ENCODE measurements at places on chromosomes 12 and 14. TPM values are rescaled to one million over a fixed set of nuclear protein-coding genes. Genes with fewer than 3 reads are reported as not detected.

FLVCR2 gene
- 13.7 TPM for polyA plus RNA-seq

CLEC2D gene
- 5.1 TPM for polyA plus RNA-seq

TAS2R9 gene
- not detected for polyA plus RNA-seq

ALX1 gene
- polyA plus RNA-seq, result 0.68 TPM

RAD9B gene
- polyA plus RNA-seq, result 2.2 TPM

ETFBKMT gene
- polyA plus RNA-seq, result 3.0 TPM

OR4E1 gene
- not detected for polyA plus RNA-seq

CCDC196 gene
- polyA plus RNA-seq, result not detected

RND1 gene
- polyA plus RNA-seq, result 0.67 TPM

ZBTB42 gene
- 5.2 TPM for polyA plus RNA-seq

CTSG gene
- 2.6 TPM for polyA plus RNA-seq

TAPBPL gene
- 10.2 TPM for polyA plus RNA-seq

BEGAIN gene
- polyA plus RNA-seq, result 7.2 TPM

SERPINA9 gene
- not detected for polyA plus RNA-seq

C12orf50 gene
- 0.12 TPM for polyA plus RNA-seq

GRCh38 chr12:6069437-6070093 lies 54.9 kb downstream of the VWF start:
- no peak for DNase-seq

DNA sequence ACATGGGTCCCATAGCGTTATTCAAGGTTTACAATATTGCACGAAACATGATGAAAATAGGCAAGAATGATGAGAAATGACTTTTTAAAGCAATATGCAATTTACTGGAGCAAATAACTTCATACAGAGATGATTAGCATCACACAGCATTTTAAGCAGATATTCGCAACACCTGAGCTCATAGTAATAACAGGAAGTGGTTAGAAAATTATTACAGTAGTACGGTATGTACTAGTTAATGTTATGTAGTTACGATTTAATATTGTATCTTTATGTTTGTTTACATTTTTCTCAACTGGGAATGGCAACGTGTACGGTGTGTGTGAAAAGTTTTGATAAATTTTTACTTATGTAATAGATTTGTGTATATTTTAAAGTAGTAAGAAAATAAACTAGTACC lies 102.6 kb downstream of the OSBPL8 start:
- no peak for DNase-seq

DNA sequence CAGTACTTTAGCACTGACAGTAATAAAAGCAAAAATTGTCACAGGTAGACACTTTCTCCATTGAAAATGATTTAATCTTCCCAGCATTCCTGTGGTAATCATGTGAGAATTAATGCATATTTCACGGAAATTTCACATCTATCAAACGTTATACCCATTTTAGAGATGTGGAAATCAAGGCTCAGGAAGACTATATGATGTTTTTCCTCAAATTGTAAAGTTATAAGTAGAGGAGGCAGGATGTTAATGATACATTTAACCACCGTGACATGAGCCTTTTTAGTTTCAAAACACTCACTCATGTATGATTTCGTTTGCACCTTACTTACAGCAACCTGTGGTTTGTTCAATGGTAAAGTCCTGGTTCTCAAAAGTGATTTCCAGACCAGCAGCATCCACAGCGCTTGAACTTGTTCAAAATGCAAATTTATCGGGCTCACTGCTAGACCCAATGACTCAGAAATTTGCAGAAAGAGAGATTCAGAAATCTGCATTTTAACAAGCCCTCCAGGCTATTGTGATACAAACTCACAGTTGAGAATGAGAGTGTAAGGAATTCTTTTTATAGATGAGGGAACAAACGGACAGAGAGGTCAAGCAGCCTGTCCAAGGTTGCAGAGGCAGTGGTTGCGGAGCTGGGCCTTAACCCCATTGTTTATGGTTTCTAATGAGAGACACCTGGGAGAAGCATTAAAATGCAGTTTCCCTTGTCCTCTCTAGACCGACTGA lies 654.8 kb upstream of the TBX3 start:
- no peak for DNase-seq

DNA sequence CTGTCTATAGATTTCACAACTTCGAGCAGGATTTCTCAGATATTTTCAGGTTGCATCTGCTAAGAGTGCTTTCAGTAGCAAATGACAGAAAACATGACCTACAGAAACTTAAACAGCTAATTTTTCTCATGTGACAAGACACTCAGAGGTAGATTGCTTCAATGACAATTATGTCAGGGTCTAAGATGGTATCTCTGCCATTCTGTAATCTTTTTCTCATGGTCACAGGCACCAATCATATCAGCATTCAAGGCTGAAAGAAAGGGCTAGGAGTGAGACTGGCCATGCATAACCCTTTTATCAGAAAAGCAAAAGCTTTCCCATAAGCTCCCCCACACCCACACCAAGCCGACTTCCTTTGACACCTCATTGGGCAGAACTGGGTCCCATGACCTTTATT lies 450.5 kb upstream of the FAR2 start:
- no peak for DNase-seq

DNA sequence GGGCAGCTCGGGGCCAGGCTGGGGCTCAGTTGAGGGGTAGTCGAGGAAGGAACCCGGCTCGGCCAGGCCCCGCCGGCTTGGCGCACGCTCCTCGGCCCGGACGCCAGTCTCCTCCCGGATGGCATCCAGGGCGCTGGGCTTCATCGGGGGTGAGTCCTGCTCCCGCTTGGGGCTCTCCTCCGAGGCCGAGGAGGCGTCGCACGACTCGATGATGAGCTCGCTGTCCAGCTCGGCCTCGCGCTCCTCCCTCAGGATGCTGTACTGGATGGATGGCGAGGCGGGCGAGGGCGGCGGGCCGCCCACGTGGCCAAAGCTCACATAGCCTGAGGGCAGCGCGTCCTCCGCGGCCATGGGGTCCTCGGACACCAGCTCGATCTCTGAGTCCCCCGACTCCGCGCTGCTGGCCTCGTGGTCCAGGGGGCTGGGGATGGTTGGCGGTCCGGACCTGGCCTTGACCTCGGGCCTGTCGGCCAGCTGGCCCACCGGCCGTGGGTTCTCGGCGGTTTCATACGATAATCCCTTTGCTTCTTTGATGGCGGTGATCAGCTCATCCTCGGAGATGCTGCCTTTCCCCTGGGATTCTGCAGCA lies 143.4 kb downstream of the RTN1 start:
- DNase-seq, result no peak

GRCh38 chr12:109162551-109162950 lies 46.2 kb downstream of the ACACB start:
- DNase-seq, result no peak

DNA sequence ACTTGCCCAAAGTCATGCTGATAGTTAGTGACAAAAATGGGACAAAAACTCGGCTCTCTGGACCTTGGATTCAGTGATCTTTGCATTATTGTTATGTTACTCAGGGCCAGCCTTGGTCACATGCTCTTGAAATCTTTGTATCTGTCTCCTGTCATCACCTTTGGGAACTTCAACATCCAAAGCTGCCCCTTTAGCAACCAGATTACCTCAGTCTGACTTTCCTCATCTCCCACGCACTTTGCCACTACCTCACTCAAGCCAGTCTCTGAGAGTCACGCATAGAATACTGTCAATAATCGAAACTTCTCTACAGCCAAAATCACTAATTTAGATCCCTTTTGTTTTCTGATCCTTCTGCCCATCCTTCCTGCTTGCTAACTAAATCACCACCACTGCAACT lies 90.8 kb upstream of the DAAM1 start:
- no peak for DNase-seq

DNA sequence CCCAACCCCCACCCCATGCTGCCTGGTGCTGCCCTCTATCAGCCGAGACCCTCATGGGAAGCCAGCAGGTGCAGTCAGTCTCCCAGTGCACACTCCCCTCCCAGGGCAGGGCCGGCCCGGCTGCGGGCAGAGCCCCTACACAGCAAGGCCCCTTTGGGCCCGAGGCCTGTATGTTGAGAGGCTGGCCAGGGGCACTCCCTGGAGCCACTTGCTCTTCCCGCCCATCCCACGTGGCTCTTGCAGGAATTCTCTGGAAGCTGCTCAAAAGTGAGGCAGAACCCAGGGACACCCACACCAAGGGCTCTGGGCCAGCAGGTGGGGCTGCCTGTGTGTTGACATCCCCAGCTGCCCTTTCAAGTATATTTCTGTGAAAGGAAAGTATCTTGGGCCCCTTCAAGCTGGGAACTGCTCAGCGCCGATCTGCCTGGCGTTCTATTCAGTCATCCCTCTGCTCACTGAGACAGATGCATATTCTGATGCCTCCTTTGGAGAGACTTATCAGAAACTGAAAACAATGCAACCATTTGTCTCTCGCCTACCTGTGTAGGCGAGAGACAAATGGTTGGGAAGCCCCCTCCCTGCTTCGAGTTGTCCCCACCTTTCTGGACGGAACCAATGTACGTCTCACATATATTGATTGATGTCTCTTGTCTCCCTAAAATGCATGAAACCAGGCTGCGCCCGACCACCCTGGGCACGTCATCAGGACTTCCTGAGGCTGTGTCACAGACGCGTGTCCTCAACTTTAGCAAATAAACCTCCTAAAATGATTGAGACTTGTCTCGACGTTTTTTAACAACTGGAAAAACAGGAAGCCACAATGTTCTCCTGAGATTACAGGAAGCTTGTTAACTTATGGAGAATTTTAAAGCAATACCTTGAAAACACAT lies 6.0 kb downstream of the GPR132 start:
- DNase-seq, result peak; percentile 64

- DNase-seq, result peak; percentile 14
Measured at GRCh38 chr12:66717036-66717673, 38.3 kb upstream of the GRIP1 start.

DNA sequence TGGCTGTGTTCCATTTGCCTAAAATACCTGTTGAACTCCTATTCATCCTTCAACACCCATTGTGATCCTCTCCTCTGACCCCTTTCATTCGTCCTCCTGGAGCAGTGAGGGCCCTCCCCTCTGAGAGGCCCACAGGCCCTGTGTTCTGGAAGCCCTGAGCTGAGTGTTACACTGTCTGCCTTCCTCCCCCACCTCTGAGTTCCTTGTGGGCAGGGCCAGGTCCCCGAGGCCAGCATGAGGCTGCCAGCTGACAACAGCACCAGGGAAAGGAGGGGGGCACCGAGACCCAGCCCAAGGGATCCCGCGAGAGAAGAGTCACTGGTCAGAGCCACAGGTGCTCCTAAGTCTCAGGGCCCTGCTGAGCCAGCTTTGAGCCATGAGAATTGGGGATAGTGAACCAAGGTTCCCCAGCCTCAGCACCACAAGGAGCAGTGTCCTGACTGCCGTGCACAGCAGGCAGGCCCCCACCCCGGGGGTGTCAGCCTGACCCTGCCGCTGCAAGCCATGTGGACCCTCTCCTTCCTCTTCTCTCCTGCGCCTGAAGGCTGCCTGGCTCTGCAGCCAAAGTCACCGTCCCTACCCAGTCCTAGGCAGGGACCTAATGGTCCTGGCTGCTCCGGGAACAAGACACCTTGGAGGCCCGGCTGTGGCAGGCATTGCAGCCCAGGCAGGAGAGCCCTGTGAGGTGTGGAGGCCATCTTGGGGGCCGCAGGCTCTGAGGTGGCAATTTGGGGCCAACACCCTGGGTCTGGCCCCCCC lies 52.5 kb downstream of the BEGAIN start:
- DNase-seq, result no peak

GRCh38 chr12:54596526-54596946 lies 8.1 kb upstream of the PPP1R1A start:
- DNase-seq, result peak; percentile 76

GRCh38 chr12:64004641-64005040 lies 160.1 kb downstream of the SRGAP1 start:
- DNase-seq, result no peak

- DNase-seq, result no peak
Measured at GRCh38 chr14:88522393-88522792, 32.4 kb downstream of the PTPN21 start.

- DNase-seq, result no peak
Measured at GRCh38 chr12:93167331-93167730, 210.4 kb upstream of the NUDT4 start.

DNA sequence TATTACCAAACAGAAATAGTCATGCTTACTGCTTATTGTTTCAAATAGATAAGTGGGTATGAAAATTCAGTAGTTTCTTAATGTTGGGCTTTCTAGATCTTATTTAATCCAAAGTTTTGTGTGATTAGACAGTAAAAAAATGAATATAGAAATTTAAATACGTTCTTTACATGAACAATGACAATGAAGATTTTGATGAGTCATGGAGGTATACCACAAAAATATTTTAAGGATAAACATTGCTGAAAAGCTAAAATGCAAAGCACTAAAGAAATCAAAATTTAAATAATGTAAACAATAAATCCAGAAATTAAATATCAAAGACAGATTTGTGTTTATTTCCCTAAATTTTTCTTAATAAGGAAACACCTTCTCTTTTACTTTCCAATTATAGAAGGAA lies 78.3 kb downstream of the PIK3C2G start:
- no peak for DNase-seq

DNA sequence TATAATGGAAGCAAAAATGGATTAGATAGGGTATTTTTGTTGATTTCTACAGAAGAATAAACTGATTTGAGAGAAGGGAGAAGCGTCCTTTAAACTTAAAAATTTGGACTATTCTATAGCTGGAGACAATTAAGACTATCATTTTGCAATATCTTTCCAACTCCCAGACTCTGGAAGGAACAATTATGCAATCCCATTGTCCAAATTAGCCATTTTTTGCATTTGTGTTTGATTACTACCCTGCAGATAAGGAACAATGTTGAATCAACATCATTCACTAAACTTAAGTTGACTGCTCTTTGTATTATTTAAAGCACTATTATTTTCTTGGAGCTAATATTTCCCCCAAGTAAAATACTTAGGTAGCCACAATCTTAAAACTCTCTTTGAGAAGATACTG lies 34.8 kb upstream of the SELPLG start:
- DNase-seq, result no peak

DNA sequence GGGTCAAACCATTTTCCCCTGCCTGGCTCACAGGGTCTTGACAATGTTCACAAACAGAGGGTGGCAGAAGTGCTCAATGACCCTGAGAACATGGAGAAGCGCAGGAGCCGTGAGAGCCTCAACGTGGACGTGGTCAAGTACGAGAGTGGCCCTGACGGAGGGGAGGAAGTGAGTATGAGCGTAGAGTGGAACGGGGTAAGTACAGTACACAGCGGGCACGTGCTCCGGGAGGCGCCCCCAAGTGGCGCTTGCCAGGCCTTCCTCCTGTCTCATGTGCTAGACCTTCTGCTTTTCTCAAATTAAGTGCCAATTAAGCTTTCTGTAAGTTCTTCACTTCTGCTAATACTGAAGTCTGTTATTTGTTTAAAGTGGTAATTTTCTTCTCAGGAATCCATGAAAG lies 35.9 kb downstream of the XRCC3 start:
- DNase-seq, result peak; percentile 53

DNA sequence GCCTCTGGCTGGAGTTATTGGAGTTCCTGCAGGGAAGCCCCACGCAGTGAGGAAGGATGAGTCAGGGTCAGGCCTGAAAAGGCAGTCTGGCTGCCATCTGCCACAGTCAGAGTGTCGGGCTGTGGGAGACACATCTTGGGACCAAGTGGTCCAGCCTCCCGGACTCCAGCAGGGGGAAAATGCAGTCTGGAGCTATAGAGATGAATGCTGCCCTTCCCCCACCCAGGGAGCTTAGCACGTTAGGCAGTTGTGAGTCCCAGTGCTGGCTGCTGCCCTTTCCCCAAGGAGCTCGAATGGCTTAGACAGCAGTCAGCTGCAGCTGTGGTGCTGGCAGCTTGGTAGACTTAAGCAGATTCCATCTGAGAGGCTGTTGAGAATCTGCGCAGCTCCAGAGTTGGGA lies 8.2 kb upstream of the NTS start:
- peak; percentile 25 for DNase-seq

GRCh38 chr14:73731111-73731510 lies 16.9 kb upstream of the PNMA1 start:
- DNase-seq, result no peak
